ENCODE measurements at places on chromosomes 16 and 17.
A peak's percentile ranks its signal among the peaks of the same experiment; 100 is the strongest.

DNA sequence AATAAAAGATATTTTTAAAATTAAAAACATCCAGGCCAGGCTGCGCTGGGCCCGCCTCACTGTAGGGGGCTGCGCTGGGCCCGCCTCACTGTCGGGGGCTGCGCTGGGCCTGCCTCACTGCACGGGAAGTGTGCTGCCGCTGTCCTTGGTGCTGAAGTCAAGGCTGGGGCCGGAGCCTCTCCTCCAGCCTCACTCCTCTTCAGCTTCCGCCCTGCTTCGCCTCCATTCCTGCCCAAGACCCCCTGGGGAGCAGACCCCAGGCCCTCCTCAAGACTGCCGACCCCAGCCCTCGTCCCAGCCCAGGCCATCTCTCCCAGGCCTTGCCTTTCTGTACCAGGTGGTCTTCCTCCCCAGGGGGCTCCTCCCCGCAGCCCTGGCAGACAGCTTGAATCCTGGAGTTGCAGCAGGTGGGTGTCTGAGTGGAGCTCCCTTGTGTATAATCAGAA, 26.2 kb downstream of the ENDOV start:
- DNase-seq, result peak; percentile 77

DNA sequence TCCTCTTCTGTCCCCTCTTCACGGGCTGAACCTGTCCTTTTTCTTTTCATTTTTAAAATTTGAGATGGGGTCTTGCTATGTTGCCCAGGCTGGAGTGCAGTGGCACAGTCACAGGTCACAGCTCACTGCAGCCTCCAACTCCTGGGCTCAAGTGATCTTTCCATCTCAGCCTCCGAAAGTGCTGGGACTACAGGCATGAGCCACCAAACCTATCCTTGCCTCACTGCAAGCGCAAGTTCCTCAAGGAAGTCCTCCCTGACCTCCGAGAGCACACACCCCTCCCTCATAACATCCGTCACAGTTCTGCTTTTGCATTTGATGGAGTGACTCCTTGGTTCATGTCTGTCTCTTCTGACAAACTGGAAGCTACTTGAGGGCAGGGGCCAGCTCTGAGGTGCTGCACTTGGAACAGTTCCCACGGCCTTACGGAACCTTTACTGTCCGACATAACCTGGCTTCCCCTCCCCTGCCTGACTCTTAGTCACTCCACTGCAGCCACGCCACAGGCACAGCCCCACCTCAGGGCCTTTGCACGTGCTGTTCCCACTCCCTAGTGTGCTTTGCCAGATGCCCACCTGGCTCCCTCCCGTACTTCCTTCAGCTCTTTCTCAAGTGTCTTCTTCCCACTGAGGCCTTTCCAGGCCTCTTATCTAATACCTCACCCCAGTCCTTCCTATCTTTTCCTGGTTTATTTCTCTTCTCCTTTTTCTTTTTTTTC, 4.4 kb downstream of the TBX6 start:
- no peak for DNase-seq

- no peak for DNase-seq
Observed at GRCh38 chr16:70801611-70802010, 653 bp upstream of the VAC14 start.

GRCh38 chr17:8935191-8935590, 30.3 kb downstream of the PIK3R5 start:
- DNase-seq, result no peak

DNA sequence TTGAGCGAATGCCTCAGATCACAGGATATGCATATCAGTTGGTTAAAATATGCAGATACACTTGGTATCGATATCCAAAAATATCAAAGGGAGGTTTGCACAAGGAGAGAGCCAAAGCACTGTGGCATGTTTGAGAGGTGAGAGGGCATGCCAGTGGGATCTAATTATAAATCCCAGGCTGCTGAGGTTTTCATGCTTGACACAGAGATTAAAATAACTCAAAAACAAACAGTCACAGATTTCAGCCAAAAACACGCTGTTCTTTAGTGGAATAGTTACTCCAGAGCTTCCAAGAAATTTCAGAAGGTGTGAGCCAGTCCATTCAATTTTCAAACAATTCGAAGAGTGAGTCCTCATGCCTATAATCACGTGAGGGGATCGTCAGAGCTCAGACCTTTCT, 477.9 kb downstream of the SOX9 start:
- DNase-seq, result no peak

DNA sequence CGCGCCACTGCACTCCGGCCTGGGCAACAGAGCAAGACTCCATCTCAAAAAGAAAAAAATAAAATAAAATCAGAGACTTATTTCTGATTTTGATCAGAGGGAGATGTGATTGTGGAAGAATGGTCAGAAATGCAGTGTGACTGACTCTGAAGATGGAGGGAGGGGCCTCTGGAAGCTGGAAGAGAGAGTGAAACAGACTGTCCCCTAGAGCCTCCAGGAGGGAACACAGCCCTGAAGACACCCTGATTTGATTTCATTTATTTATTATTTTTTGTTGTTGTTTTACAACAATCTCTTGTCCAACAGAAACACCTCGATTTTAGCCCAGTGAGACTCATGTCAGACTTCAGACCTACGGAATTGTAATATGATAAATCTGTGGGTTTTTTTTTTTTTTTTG, 26.1 kb downstream of the BCL7C start:
- DNase-seq, result no peak

DNA sequence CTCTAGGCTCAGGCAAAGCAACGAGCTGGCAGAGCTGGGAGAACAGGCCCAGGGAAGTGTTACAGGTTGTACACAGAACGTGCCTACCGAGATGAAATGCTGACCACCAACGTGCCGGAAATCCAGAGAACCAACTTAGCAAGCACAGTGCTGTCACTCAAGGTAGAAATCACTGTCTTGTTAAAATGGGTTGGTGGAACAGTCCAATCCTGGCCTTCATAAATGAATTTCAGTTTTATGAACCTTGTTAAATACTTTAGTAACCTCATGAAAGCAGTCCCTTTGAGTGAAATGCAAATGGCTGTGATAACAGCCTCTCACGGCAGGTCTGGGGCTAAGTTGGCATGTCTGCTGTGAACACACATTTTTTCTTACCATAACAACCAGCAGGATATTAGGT, 29.0 kb downstream of the ETV4 start:
- no peak for DNase-seq

- peak; percentile 69 for DNase-seq
Observed at GRCh38 chr17:36703860-36704266, 102.5 kb downstream of the MRM1 start.

DNA sequence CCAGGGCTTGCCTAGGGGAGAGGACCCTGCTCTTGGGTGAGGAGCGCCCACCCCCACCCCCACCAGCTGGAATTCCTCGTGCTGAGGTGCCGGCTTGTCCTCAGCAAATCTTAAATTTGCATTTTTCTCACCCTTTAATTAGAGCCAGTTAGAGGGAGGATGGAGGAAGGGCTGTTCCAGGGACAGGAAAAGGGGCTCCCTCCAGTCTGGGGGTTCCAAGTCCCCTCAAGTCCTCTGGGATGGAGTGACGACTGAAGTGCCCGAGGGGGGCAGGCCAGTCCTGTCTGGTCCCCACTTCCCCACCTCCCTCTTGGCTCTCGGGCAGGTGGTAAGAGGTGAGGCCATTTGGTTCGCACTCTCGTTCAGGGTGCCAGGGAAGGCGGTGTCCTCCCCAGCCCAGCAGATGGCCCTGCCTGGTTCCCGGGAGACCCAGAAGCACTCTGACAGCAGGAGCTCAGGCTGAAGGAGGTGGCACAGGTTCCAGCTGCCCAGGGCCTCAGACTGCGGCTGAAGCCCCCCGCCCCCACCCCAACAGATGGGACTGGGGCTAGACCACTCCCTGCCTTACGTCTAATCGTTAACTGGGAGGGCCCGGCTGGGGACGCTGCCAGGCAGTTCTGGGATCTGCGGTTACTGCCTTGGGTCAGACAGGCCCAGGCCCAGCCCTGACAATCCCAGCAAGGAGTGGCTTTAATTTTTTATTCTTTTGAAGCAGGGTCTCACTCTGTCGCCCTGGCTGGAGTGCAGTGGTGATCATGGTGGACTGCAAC, 2.2 kb downstream of the RAB26 start:
- peak; percentile 72 for DNase-seq

- DNase-seq, result no peak
Observed at GRCh38 chr16:61813339-61813738, 222.9 kb downstream of the CDH8 start.

DNA sequence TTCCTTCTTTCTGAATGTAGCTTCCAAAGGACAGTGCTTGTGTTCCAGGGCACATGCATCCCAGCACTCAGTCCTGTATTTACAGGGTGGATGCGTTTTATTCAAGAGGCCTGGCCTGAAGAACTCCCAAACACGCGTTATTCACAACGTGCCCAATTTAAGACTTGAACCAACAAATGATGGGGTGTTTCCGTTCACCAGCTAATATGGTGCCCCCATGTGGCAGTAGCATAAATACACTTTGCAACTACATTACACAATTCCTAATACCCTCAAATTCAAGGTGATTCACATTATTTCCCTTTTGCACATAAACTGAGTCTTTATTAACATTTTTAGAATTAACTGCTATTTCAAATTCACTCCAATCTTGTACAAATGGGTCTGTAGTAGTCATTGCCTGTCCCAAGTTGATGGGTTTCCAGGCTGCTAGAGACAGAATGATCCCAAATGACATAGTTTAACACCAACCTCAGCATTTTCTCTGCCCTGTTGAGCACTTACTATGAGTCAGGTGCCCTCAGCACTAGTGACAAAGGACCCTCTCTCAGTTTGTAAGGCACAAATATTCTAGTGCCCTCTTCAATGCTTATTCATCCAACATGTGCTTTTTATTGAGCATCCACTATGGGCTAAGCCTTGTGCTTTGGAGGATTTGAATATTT, 26.9 kb downstream of the HSD17B2 start:
- no peak for DNase-seq

GRCh38 chr17:28684963-28685362, 23.0 kb downstream of the SUPT6H start:
- no peak for DNase-seq

DNA sequence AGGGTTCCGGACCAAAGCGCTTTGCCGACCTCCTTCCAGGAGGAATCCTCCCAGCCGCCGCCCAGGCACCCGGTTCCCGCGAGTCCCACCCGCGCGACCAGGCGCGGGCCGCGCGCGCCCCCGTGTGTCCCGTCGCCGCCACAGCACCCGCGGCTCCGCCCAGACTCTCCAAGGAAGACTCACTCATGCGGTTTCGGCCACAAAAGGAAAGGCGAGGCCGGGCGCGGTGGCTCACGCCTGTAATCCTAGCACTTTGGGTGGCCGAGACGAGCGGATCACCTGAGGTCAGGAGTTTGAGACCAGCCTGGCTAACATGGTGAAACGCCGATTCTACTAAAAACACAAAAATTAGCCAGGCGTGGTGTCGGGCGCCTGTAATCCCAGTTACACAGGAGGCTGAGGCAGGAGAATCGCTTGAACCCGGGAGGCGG, 3.5 kb upstream of the PKMYT1 start:
- DNase-seq, result peak; percentile 85

DNA sequence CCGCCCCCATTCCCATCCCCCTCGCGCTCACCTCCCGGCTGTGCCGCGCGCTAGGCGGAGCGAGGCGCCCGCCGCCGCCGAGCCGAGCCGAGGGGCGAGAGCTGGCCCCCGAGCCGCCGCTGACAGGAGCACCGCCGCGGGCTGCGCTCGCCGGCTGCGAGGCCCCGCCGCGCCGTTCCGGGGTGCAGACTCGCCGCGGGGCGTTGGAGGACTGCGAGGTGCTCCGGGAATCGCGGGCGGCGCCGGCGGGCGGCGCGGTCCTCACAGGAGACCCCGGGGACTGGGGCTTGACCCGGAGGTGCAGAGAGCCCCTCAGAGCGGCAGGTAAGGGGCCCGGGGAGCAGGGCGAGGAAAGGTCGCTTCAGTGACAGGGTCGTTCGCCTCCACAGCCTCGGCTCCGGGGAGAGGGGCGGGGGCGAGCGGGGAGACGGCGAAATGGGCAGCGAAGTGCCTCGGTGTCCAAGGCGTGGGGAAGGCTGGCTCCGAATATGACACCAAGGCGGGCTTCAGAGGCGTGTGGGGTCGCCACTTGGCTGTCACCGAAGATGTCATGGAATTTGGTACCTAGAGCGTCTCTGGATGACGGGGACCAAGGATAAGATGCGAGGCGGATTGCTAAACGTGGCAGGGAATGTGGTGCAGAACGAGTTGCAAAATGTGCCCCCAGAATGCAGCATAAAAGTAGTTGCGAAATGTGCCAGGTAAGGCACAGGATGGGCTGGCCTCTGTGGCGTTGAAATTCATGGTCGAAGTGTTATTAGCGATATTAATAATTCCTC, 580 bp downstream of the TANC2 start:
- no peak for DNase-seq

DNA sequence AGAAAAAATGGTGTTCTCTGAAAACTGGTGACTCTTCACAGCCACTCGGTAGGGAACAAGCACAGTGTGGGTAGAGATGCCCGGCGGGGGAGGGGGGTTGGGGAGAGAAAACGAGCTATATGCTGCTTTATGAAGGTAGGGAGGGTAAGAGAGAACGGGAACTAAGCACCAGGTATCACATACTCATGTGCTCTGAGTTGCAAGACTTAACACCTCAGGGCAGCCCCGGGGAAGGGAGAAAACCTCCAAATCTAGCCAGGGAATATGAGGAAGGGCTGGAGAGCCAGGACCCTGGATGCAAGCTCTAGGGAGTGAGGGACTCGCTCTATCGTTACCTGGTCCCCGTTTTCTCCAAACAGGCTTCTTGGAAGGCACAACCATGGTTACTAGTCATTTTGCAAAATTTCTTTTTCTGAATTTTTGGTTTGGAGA, 35.3 kb downstream of the HIC1 start:
- DNase-seq, result no peak

DNA sequence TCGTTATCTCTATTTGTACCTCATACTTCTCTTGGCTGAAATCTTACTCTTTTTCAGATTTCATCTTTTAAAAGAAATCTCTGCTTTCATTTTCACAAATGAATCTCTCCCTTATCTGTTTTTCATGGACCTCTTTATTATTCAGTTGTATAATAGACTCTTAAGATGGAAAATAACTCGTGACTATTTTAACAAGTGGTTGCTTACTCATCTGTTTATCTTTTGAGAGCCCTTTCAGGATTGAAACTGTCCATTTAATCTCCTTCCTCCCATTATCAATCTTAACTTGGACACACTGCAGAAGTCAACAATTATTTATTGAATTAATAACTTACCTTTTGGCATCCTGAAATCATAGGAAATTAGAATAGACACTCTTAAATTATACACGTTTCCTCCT, 68.8 kb downstream of the ABCA8 start:
- DNase-seq, result no peak

DNA sequence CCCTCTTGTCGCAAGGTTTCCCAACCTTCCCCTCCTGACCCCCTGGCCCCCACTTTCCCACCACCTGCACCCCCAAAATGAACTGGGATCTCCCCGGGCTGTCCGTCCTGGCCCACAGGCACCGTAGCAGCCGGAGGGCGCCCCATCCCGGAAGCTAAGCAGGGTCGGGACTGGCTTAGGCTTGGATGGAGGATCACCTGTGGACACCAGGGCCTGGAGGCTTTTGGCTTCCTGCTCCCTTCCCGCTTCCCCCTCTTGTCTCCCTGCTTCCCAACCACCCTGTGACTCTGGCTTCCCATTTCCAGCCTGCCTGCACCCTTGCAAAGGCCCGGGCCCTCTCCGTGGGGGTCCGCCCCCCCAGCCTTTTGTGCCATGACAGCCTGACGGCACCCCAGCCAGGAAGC, 2291.3 kb downstream of the TP53TG3F start:
- no peak for DNase-seq

Data from right hindlimb (tissue), 1 donor.